Esophagus squamous epithelium (tissue), 5 donors: ENCODE measurements at places on chromosomes 3 and 15.

DNA sequence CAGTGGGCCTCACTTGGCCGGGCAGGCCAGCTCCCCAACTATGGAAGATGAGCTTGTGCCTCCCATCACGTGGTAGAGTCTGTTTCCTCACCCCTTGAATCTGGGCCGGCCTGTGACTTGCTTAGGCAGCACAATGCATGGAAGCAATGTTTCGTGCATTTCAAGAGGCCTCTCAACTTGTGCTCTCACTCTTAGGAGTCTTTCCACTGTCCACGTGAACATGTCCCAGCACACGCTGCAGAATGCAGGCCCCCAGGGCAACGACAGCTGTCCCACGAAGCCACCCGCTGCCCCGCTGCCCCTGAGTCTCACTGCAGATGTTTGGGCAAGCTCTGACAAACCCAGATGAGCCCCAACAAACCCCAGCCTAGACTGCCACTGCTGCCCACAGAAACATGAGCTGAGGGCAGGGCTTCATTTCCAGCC, 27.2 kb upstream of the SLC41A3 start:
- no peak for DNase-seq

GRCh38 chr15:38425269-38425668, 28.7 kb upstream of the FAM98B start:
- DNase-seq = no peak

- DNase-seq = no peak
These were observed 38.2 kb upstream of the CFAP161 start for GRCh38 chr15:81095690-81096365.

GRCh38 chr3:76700323-76700722, 339.6 kb upstream of the ROBO2 start:
- no peak for DNase-seq

GRCh38 chr3:42013691-42014457, 52.0 kb upstream of the ULK4 start:
- DNase-seq = no peak

DNA sequence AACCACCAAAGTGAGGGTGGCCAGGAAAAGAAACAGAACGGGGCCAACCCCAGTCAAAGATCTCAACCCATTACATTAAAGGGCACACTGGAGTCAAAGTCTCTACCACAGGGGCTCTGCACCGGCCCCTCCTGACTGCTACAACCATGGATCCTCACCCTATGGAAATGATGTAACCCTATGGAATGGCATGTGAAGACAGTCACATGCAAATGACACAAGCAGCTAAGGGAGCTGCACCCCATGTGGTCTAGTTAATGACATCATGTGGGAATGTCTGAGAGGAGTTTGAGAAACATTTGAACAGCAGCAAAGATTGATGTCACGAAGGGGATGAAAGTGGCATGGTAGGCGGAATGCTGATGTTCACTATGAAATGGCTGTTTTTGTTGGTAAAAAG, 298.2 kb upstream of the SLCO3A1 start:
- DNase-seq = no peak

- no peak for DNase-seq
These were observed 1.2 kb downstream of the LPCAT4 start for GRCh38 chr15:34365836-34366235.

GRCh38 chr3:11807686-11808085, 39.0 kb downstream of the TAMM41 start:
- no peak for DNase-seq

DNA sequence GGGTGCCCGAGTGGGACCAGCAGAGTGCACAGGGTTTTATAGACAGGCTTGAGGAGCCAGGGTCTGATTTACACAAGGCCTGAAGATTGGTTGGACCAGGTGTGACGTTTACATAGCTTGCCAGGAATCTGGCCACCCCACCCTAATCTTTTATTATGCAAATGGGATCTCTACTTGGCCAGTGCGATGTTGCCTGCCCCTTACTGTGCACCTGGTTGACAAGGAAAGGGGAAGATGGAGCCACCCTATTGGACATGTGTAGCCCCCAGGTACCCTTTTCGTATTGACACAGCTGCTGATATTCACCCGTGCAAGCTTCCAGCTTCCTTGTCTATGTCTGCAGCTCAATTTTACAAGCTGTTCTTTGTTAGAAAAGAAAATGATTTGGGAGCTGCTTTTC, 132.0 kb downstream of the ARNT2 start:
- DNase-seq = no peak

GRCh38 chr15:43908516-43909050, 81.8 kb downstream of the WDR76 start:
- DNase-seq = no peak

DNA sequence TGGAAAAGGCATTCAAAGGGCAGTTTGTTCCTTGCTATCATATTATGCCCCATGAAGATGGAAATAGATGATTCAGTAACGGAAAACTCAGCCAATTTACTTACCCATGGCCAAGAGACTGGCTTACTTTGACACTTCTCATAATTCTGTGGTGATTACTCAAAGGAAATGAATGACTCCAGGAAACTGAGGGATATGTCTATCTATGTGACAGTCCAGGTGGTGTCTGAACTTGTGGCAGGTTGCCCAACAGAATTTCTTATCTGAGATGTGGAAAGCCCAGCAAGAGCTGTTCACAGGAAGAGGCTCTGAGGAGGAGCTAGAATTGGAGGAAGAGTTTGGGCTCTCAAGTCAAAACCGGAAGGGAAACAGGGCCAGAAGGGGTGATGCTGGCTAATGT, 91.2 kb downstream of the KCNAB1 start:
- no peak for DNase-seq

DNA sequence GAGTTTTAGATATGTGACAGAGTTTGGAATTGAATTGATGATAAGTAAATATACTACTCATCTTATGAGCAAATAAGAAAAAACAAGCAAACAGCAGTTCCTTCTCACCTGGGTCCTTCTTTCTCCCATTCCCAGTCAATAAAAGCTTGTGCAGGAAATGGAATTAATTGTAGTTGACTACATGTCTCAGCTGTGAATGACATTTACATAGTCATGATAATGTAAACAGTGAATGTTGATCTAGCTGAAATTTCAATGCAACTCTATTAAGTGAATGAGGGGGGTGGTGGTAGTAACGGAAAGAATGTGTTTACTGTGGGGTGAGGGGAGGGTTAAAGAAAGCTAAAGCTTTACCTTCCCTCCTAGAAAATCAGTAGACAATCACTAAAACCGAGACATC, 76.2 kb downstream of the NFKBIZ start:
- DNase-seq = no peak

GRCh38 chr3:173889596-173889995, 492.1 kb downstream of the NLGN1 start:
- DNase-seq = no peak

DNA sequence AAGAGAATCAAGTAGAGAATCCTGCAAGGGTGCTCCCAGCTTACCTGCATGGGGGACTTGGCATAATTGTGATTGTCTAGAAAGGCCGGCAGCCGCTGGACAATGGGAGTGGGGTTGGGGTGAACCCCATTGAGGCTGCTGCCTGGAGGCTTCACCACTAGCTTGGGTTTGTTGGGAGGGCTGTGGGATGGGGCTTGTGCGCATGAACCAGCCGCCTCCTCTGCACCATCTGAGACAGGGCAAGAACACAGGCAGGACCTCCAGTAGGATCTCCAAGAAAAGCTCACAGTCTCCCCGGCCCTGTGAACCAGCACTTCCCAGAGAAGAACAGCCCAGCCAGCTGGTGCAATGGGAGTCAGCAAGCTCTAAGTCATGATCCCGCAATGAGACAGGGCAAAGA, 39.8 kb downstream of the SEMA3G start:
- DNase-seq = no peak

GRCh38 chr3:4474683-4475490, 7.8 kb upstream of the SUMF1 start:
- peak; percentile 6 for DNase-seq

GRCh38 chr3:196741249-196741889, 1.7 kb downstream of the PAK2 start:
- no peak for DNase-seq

DNA sequence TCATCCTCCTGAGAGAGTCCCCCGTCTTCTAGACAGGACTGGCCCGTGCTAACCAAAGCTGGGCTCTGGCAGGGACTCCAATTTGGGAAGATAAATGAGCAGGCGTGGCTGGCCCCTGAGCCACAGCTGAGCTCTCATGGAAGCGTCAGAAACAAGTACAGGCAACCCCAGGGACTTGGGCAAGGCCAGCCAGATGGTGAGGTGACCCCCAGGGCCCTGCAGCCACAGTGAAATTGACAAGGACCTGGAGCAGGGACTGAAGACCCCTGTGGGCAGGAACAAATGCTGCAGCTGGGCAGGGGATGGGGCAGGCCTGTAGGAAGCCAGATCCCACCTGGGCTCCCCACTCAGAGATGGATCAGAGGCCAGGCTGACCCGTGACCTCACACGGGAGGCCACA, 32.8 kb upstream of the CGNL1 start:
- DNase-seq = no peak

- no peak for DNase-seq
These were observed 58.1 kb downstream of the DGKG start for GRCh38 chr3:186303965-186304364.

- DNase-seq = no peak
These were observed 21.2 kb downstream of the CMTM7 start for GRCh38 chr3:32412887-32413286.

DNA sequence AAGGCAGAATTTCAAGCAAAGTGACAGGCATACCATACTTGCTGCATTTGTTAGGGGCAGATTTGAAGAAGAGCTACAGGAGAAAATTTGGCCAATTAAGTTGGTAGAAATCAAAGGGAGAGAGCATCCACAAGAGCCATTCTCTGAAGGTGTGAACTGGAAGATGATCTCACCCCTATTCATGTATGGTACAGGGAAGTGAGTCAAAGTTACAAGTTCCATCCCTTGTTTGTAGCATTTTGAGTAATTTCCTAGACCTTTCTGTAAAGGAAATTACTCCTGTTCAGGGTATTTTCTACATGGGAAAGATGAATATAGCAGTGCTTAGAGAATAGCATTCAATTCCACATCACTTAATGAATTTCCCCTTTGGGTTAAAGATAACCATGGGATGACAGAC, 28.4 kb downstream of the TTC14 start:
- no peak for DNase-seq

- no peak for DNase-seq
These were observed 31.2 kb upstream of the CMTM7 start for GRCh38 chr3:32360493-32360827.

- no peak for DNase-seq
These were observed 60.2 kb downstream of the AMOTL2 start for GRCh38 chr3:134313847-134314587.

GRCh38 chr3:54344601-54345231, 222.4 kb downstream of the CACNA2D3 start:
- no peak for DNase-seq

DNA sequence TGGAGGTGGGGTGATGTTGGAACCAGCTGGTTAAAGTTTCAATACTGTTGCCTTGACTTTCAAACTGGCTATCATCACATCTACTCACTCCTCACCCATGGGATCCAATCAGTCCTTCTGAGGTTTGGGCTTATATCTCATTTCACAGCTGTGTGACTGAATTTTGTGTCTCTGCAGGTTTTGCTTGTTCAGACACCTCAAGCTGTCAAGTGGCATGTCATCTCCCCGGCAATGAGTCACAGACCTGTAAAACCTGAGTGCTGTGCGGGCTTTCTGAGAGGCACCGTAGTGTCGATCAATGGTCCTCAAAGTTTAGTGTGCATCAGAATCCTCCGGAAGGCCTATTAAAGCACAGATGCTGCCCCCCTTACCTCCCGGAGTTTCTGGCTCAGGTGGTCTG, 86.4 kb upstream of the RORA start:
- no peak for DNase-seq

GRCh38 chr3:112013058-112013783, 14.5 kb downstream of the TAGLN3 start:
- DNase-seq = no peak
